Mesothelial cell of epicardium (in vitro differentiated cells): ENCODE measurements at places on chromosomes 4 and X. TPM values are rescaled to one million over a fixed set of nuclear protein-coding genes. Genes with fewer than 3 reads are reported as not detected.

ARMCX2 gene
- 110 to 119 TPM (median 116 TPM) in 3 replicates for total RNA-seq

TMPRSS11D gene
- not detected in 3 replicates for total RNA-seq

MFAP3L gene
- total RNA-seq: 2.1 to 2.3 TPM (median 2.2 TPM) in 3 replicates

RHOXF2 gene
- not detected in 3 replicates for total RNA-seq

HTR2C gene
- 1.1 to 1.5 TPM (median 1.1 TPM) in 3 replicates for total RNA-seq

CSAG1 gene
- total RNA-seq: not detected in 3 replicates

ZNF732 gene
- 1.6 to 2.7 TPM (median 2.0 TPM) in 3 replicates for total RNA-seq

SPANXD gene
- 0.36 to 0.82 TPM (median 0.58 TPM) in 3 replicates for total RNA-seq

ANAPC4 gene
- 31.9 to 35.8 TPM (median 35.6 TPM) in 3 replicates for total RNA-seq

CSAG3 gene
- not detected in 3 replicates for total RNA-seq

CENPI gene
- 7.7 to 9.6 TPM (median 8.3 TPM) in 3 replicates for total RNA-seq

BEND2 gene
- total RNA-seq: not detected in 3 replicates

SYN1 gene
- 3.7 to 4.4 TPM (median 4.2 TPM) in 3 replicates for total RNA-seq

AMOT gene
- 343 to 361 TPM (median 359 TPM) in 3 replicates for total RNA-seq

DNA sequence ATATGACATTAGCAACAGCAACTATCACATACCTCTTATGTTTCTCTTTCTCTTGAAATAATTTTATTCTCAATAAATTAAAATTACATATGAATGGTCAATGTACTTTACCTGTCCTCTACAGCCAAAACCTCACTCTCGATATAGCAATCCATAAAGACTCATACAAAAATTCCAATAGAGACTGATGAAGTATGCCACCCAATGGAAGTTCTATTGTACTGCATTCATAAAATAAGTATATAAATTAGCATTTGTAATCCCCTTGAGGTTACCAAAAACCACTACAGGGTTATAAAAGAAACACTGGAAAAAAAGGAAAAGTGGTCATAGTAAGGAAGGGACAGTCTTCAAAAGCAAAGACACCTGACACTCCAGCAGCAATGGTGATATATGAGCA, 32.8 kb downstream of the CLDN2 start:
- no peak for DNase-seq

DNA sequence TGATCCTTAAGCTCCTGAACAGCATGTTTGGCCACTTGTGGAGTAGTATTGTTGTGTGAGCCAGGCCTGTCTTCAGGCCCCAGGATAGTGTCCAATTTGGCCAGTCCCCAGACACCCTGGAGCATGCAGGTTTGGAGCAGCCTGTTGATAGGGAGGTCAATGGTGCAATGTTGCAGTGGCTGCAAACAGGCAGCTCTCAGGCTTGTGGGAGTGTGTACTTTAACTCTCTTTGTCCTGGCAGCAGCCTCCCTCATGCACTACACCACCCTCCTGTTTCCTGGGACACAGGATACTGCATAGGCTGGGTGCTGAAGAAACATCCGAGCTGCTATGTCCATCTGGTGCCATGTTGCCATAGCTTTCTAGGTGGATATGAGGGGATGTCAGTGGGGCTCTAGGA, 24.0 kb downstream of the TECRL start:
- DNase-seq: no peak

- DNase-seq: no peak
Observed at GRCh38 chr4:27267339-27267969, 406.8 kb downstream of the STIM2 start.

- no peak for DNase-seq
Observed at GRCh38 chr4:162349395-162349794, 185.6 kb upstream of the FSTL5 start.

GRCh38 chr4:38681281-38681991, 17.4 kb downstream of the KLF3 start:
- DNase-seq: no peak

- DNase-seq: no peak
Observed at GRCh38 chr4:124189545-124189944, 523.0 kb downstream of the ANKRD50 start.

GRCh38 chr4:82371497-82371896, 2.3 kb downstream of the HNRNPD start:
- no peak for DNase-seq

GRCh38 chr4:77798385-77798784, 20.8 kb downstream of the CNOT6L start:
- no peak for DNase-seq

GRCh38 chr4:91909963-91910362, 393.8 kb upstream of the GRID2 start:
- no peak for DNase-seq

GRCh38 chr4:113739197-113739596, 22.3 kb downstream of the CAMK2D start:
- no peak for DNase-seq

DNA sequence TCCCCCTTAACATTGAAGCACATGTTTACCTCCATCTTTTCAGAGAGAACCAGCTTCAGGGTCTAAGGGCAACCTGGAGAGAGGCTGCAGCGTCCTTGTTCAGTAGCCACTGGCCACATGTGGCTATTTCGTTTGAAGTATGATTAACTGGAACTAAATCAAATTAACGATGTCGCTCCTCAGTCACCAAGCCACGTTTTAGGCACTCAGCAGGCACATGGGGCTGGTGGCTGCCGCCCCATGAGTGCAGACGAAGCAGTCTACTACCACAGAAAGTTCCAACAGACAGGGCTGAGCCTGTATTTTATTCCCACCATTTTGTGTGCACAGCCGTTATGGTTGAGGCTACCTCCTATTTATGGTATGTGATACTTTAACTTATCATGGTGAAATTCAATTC, 99.4 kb downstream of the WFS1 start:
- no peak for DNase-seq

GRCh38 chr4:16253127-16253960, 27.1 kb upstream of the TAPT1 start:
- no peak for DNase-seq

GRCh38 chr4:94635177-94635576, 122.6 kb upstream of the BMPR1B start:
- DNase-seq: no peak

- no peak for DNase-seq
Observed at GRCh38 chr4:15006416-15007024, 4.2 kb downstream of the CPEB2 start.

- no peak for DNase-seq
Observed at GRCh38 chr4:48640699-48641098, 139.4 kb downstream of the FRYL start.

GRCh38 chr4:101022151-101023024, 324.9 kb downstream of the PPP3CA start:
- DNase-seq: no peak

DNA sequence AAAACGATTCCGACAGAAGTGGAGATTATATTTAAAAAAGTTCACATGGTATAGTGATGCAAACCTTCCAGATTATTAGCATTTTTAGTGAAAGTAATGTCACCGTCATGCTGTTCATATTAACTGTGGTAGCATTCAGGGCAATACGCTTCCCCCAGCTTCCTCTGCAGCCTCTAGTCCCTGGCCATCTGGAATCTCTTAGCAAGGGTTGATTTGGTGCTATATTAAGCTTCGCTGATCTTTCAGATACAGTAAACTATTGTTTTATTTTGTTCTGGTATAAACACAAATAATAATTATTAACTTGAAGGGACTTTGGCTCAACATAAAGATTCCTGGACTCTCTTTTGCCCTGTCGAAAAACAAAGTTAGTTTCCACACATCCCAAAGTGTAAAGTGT, 1080.5 kb upstream of the TENM3 start:
- DNase-seq: no peak

GRCh38 chrX:131068945-131069719, 11.0 kb downstream of the ARHGAP36 start:
- peak; percentile 61 for DNase-seq

DNA sequence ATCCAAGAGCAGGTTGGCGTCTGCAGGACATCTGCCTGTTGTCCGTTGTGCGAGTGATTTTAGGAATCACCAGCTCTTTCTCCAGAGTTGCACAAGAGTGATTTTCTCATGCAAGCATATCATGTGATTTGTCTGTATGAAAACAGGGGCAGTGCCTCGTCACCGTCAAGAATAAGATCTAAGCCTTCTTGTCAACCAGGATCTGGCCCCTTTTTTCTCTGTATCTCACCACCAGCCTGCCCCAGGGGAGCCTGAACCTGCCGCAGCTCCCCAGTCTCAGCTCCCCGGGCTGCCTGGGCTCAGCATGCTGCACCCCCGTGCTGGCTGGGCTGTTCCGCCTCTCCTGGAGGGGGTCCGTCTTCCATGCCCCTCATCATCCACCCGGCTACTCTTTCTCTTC, 90.5 kb downstream of the STOX2 start:
- DNase-seq: no peak

DNA sequence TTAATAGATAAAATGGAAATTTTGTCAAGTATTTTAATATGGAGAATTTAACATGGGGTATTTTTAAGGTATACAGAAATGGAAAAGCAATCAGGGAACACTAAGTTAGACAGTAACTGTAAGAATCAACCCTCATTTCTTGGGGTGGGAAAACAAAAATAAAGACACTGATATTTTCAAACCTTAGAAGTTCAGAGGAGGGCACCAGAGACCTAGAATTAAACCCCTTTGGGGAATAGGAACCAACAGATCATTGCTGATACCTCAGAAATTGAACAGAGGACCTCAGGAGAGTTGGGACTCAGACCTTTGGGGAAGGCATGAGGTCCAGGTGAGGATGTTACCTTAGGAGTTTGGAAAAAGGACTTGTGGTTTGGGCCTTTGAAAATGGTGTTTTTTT, 435.6 kb downstream of the TMA16 start:
- no peak for DNase-seq

DNA sequence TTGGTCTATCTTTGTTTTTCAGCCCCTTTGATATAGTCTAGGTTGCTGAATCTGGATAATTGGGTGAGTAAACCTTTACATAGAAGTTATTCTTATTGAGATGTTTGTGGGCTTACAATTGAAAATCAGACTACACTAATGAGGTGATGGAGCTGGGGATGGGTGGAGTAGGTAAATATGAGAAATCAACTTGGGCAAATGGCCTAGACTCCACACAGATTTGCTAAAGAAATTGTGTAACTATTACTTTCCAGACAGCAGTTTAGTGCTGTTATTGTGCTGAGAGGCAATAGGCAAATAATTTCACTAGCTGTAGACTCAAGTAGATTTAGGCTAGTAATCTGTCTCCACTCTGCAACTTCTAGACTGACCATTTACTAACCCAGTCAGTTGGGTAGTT, 8.2 kb downstream of the DIAPH2 start:
- DNase-seq: no peak

GRCh38 chrX:129706400-129707072, 32.2 kb upstream of the XPNPEP2 start:
- no peak for DNase-seq

DNA sequence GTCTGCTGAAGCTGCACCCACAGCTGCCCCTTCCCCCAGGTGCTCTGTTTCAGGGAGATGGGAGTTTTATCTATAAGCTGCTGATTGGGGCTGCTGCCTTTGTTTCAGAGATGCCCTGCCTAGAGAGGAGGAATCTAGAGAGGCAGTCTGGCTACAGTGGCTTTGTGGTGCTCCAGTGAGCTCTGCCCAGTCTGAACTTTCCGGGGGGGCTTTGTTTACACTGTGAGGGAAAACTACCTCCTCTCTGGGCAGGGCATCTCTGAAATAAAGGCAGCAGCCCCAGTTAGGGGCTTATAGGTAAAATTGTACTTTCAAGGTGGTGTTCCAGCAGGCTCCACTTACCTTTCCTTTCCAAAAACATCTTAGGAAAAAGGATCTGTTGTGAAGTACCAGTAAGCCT, 242.2 kb downstream of the SPRY1 start:
- DNase-seq: no peak

- DNase-seq: no peak
Observed at GRCh38 chrX:45229348-45229747, 28.7 kb upstream of the DIPK2B start.

GRCh38 chrX:53022381-53022780, 26.2 kb upstream of the GPR173 start:
- no peak for DNase-seq

DNA sequence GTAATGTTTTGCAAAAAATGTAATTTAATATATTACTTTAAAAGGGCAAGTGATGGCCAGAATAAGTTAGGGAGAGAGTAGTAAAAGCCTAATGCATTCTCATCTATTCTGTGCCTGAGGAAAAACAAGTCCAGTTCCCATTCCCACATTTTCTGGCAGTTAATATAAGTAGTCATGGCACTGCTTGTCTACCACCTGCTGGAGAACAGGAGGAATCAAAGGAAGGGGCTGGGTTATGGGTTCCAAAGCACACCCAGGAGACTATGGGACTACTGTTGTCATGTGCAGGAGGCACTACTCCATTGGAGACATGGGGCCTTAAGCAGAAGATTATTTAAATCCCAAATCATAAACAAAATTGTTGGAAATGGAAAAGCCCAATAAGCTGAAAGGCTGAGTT, 2618.6 kb downstream of the ARAP2 start:
- DNase-seq: no peak

DNA sequence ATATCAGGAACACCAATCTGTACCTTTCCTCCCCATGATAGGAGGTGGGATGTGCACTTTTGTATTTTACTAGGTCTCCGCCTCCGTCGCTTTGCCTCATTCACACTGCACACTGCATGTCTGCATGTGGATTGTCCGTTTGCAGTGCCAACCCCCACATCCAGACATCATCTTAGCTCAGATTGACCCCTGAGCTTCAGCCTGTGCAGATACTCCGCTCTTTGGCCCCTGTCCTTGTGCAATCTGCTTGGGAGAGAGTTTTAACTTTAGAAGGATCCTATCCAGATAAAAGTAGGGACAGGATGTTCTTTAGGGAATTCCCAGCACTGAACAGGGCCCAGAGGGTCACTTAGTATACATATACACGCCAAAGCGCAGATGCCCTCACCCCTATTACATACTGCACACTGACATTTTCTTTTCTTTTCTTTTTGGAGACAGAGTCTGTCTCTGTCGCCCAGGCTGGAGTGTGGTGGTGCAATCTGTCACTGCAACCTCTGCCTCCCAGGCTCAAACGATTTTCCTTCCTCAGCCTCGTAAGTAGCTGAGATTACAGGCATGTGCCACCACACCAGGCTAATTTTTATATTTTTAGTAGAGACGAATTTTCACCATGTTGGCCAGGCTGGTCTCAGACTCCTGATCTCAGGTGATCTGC, 43.3 kb upstream of the FBXW7 start:
- no peak for DNase-seq

DNA sequence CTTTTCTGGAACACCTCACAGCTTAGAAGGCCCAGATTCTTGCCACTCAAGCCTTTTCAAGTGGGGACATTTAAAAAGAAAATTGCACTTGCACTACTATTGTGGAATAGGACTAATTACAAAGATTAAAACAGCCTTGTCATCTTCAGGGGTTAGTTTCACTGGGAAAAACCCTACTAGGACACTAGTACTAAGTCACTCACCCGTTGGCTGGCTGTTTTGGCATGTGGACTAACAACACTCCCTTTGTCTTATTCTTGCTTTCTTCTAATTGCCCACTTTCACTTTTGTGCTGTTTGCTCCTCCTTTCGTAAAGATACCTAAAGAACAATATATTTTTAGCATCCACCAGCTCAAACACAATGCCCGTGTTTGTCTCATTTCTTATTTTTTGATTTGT, 200.9 kb upstream of the MID1 start:
- no peak for DNase-seq

- DNase-seq: no peak
Observed at GRCh38 chrX:131394384-131394783, 105.3 kb upstream of the IGSF1 start.

- DNase-seq: no peak
Observed at GRCh38 chrX:147183161-147183560, 368.6 kb upstream of the CXorf51A start.

- no peak for DNase-seq
Observed at GRCh38 chr4:89489338-89489771, 181.8 kb upstream of the GPRIN3 start.
